ENCODE measurements at places on chromosomes 7 and 10.
A peak's percentile ranks its signal among the peaks of the same experiment; 100 is the strongest.

- no peaks in the 10 kb centered on the region for H3K27me3 ChIP-seq
- no peaks in the 10 kb centered on the region for H3K36me3 ChIP-seq
- H3K27ac ChIP-seq, result peak overlapping the region; percentile 51
- H3K4me1 ChIP-seq, result peaks cover 45% of the 10 kb centered on the region
- no peak for DNase-seq
Measured at GRCh38 chr10:85611093-85611740, 755.4 kb downstream of the GRID1 start.

DNA sequence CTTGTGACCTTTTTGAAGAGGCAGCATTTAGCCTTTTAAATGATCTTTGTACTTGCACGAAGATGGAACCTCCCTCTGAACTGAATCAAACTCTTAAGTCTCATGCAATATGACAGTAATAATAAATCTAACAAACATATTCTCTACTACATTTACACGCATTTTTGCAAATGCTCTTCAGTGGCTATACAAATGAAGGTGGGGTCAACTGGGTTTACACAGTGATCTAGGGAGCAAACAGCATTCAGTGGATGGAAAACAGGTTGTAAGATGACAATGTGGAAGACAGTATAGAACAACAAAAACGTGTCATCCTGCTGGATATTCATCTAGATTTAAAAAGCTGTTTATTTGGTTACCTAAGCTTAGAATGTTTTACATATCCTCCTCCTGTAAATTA, 7.5 kb downstream of the CCDC186 start:
- H3K36me3 ChIP-seq, result no peaks in the 10 kb centered on the region
- no peak for DNase-seq

GRCh38 chr7:23712368-23713284, 2.6 kb downstream of the STK31 start:
- DNase-seq, result no peak
- no peak overlapping the region for H3K4me3 ChIP-seq
- no peaks in the 10 kb centered on the region for H3K27me3 ChIP-seq
- no peak overlapping the region for H3K27ac ChIP-seq

GRCh38 chr7:15313361-15313760, 248.5 kb downstream of the AGMO start:
- H3K4me3 ChIP-seq, result no peak overlapping the region
- no peaks in the 10 kb centered on the region for H3K36me3 ChIP-seq

GRCh38 chr7:135756191-135756590, 7.6 kb upstream of the FAM180A start:
- H3K4me3 ChIP-seq, result no peak overlapping the region
- no peaks in the 10 kb centered on the region for H3K4me1 ChIP-seq
- no peak for DNase-seq

DNA sequence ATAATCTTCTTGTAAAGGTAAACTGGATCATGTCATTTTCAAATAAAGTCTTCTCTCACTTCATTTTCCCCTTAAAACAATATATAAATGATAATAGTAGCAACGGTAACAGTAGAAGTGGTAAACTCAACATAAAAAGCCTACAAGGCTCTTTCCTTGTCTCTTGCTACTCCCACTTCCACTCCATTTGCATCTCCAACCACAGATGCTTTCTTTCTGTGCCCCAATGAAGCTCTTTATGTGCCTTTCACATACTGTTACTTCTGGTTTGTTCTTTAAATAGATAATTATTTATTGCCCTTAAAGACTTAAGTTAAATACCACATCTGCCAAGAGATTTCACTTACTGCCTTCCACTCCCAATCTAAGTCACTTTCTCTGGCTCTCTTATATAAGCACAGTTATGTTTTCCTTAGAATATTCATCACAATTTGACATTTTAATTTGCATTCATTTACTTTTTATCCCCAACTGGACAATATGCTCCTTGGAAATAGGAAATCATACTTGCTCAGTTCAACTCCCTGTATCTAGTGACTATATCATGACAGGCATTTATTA, 149.9 kb downstream of the CRPPA start:
- no peak overlapping the region for H3K4me3 ChIP-seq
- H3K27me3 ChIP-seq, result no peaks in the 10 kb centered on the region
- DNase-seq, result no peak
- H3K27ac ChIP-seq, result no peak overlapping the region
- H3K4me1 ChIP-seq, result no peaks in the 10 kb centered on the region
- H3K36me3 ChIP-seq, result no peaks in the 10 kb centered on the region

DNA sequence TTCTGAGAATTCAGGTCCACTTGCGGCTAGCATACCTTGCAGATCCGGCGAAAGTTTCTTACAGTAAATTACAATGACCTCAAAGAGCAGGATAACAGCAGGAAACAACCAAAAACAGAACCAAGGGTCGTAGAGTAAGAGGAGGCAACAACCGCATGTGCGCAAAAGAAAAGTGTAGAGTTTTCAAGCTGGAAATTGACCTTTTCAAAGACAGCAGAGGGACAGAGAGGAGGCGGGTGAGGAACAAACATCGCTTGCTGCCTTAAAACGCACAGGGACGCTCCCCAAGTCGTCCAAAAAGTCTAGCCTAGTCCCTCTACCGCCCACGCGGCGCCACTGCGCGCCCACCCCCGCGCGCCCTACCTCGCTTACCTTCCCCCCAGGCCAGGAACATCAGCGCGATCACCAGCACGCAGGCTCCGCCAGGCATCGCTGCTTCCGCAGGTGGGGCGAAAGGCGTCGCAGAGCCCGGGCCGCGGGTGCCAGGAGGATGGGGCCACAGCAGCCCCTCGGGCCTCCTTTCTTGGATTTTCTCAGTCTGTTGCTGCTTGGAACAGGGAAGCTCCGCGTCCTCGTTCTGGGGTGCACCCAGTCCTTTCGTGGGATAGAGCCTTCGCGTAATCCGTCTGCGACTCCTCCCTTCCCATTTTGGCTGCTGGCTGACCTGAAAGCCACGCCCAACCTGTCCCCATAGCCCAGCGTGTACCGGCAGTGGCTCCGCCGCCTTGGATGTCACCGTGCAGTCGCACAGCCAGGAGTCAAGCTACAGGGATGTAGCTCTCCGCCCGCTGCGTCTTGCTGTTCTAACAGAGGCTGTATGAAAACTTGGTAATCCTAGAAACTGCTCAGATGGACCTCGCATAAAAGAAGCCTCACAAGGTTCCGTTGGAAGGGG, at the start of gene VWDE:
TSS of gene VWDE (minus strand) at position 579 of the 895 bp plus-strand sequence. CDS start at position 430, 149 bp downstream.
- no peak within 1 kb of the TSS for H3K27ac ChIP-seq
- H3K4me1 ChIP-seq, result no peaks in the 10 kb centered on the region
- H3K36me3 ChIP-seq, result no peaks in the 10 kb centered on the region
- no peaks in the 10 kb centered on the region for H3K27me3 ChIP-seq

GRCh38 chr10:121823993-121824463, 103.8 kb downstream of the ATE1 start:
- no peaks in the 10 kb centered on the region for H3K4me1 ChIP-seq
- H3K27me3 ChIP-seq, result no peaks in the 10 kb centered on the region
- no peak overlapping the region for H3K27ac ChIP-seq
- no peak for DNase-seq
- peaks cover 21% of the 10 kb centered on the region for H3K36me3 ChIP-seq
- H3K4me3 ChIP-seq, result no peak overlapping the region

DNA sequence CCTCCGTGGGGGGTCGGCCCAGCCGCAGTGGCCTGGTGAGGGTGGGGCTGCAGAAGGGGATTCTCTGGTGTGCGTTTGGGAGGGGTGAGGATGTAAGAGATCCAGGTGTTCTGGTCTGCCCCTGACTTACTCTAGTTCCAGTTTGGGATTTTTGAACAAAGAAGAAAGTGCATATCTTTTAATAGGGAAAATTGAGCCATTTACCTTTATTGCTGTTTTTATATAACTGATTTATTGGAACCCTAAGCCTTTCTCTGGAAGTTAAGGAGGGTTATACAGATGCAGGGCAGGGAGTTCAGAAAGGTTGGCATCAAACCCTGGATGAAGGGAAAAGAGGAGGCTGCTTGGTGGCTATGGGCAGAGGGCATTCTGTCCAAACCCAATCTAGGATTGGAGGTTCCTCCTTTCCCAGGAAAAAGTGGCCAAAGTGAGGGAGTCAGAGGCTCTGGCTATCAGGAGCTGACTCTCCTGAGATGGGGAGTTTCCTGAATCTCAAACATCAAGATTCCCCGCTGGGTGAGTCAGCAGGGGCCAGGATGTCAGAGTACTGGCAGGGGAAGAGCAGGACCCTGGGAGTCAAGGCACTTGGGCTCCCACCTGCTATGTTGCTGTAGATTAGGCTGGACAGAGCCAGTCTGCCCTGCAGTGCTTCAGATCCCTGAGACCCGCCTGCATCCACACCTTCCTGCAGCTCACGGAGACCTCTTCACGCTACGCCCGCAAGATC, 67.5 kb downstream of the CLIP2 start:
- no peak overlapping the region for H3K27ac ChIP-seq
- H3K4me3 ChIP-seq, result no peak overlapping the region
- no peak for DNase-seq
- H3K4me1 ChIP-seq, result no peaks in the 10 kb centered on the region
- peaks cover 31% of the 10 kb centered on the region for H3K36me3 ChIP-seq

DNA sequence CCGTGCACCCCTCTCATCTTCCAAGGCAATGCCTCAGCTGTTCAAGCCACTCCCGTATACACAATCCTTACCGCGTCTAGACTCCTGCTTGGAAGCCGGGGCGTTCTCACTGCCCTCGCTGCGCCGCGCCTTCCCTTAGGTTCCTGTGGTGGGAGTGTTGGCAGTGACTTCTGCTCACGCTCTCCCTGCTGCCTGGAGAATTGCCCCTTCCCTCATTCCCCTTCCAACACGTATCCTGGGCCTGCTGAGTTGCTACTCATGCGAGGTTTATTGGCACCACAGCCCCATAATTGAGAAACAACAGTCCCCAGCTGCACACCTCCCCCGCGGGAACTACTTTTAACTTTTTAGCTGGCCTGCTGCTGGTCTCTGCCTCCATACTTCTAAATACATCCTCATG, 31.9 kb downstream of the RBM17 start:
- no peak overlapping the region for H3K4me3 ChIP-seq
- no peak overlapping the region for H3K27ac ChIP-seq
- no peaks in the 10 kb centered on the region for H3K27me3 ChIP-seq
- no peaks in the 10 kb centered on the region for H3K4me1 ChIP-seq

GRCh38 chr7:5704534-5704922, 76.9 kb downstream of the RNF216 start:
- peaks cover 74% of the 10 kb centered on the region for H3K36me3 ChIP-seq
- no peak overlapping the region for H3K4me3 ChIP-seq
- no peaks in the 10 kb centered on the region for H3K27me3 ChIP-seq

DNA sequence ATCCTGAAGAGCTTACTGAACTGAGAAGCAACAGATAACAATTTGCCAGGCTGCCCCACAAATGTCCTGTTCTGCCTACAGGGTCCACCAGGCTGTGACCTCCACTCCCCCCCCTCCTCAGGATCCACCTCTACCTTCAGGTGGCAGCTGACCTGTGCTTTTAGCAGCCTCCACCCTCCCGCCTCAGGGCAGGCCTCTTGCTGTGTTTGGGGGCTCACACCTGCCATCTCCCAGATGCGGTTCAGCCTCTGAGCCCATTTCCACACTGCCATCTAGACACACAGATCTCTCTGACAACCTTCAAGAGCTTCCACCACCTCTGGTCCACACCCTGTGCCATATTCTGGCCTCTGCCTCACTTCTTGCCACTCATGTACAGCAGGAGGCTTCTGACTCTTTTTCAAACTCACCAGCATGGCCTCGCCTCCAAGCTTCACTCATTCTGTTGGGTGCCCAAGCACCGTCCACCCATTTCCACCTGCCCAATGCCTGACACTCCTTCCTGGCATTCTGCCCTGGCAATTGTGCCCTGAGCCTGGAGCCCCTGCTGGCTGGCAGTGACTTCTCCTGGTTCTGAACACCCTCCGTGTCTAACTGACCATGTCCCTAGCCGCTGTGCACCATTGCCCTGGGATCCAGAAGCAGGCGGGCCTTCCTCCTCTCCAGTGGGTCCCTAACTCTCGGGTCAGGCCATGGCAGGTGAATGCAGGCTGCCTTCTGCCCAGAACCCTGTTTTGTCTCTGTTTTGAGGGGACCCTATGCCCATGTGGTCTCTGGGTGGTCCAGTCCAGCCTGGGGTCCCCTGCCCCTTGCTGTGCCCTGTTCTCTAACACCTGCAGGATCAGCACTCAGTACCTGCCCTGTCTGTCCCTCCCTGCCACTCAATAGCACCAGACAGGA, 18.5 kb downstream of the TMEM72 start:
- H3K36me3 ChIP-seq, result no peaks in the 10 kb centered on the region
- H3K27ac ChIP-seq, result no peak overlapping the region
- peaks cover 15% of the 10 kb centered on the region for H3K4me1 ChIP-seq
